ENCODE measurements at places on chromosomes 4 and X. TPM values are rescaled to one million over a fixed set of nuclear protein-coding genes. Genes with fewer than 3 reads are reported as not detected.

GRCh38 chrX:103158317-103158621 is 56.6 kb upstream of the BEX4 start:
- no peaks in the 10 kb centered on the region for H3K4me1 ChIP-seq
- H3K27ac ChIP-seq, result no peak overlapping the region
- H3K4me3 ChIP-seq, result no peak overlapping the region
- no peak for DNase-seq

DNA sequence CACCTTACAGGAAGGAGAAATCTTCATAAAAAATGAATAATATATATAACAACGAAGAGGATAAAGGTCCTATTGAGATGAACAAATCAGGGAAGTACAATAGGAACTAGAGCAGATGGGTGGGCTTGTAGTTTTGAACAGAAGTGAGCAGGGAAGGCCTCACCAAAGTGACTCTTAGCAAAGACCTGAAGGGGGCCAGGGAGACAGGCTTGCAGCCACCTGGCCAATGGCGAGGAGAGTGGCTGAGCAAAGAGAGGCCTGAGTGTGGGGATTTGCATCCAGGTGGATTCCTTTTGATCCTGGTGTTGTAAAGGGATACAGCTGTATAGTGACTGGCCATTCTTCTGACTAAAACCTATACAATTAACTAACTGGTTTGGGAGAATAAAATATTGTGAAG is 354.1 kb downstream of the CAMK2D start:
- no peak overlapping the region for H3K4me3 ChIP-seq
- peaks cover 16% of the 10 kb centered on the region for H3K27me3 ChIP-seq
- no peaks in the 10 kb centered on the region for H3K36me3 ChIP-seq
- H3K4me1 ChIP-seq, result peaks cover 1% of the 10 kb centered on the region
- no peak for DNase-seq

DNA sequence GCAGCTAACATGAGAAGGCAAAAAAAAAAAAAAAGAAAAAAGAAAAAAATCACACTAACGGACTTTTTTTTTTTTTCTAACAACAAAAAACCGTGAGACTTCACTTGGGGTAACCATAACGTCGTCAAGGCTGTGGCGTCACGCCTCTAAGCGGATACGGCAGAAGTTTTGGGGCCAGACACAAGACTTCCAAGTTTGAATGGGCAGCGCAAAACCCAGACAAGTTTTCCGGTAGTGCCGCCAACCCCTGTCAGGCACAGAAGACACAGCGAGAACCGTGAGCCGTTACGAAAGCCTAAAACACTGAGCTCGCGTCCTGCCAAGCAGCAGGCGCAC is 556 bp upstream of the SMARCA5 start:
- peaks cover 8% of the 10 kb centered on the region for H3K36me3 ChIP-seq
- H3K4me1 ChIP-seq, result peaks cover 23% of the 10 kb centered on the region
- H3K4me3 ChIP-seq, result peak overlapping the region; percentile 96

DNA sequence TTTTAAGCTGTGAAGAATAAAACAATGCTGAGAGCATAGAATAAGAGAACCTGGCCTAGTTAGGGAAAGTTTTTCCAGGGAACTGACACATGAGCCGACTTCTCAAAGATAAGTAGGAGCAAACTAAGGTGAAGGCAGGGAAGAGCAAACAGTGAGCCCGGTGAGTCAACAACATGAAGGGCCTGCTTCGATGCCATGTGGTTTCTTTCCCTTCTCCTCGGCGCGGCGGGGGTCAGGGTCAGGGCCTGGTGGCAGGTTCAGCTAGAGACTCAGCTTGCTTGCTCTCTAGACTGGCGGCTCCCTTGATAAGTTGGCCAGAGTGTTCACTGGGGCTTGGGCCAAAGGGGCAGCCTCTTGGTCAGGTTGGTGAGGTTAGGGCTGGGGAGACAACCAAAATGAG is 81.1 kb downstream of the DLG3 start:
- H3K36me3 ChIP-seq, result no peaks in the 10 kb centered on the region
- no peak overlapping the region for H3K4me3 ChIP-seq
- H3K4me1 ChIP-seq, result peaks cover 8% of the 10 kb centered on the region
- H3K27ac ChIP-seq, result no peak overlapping the region
- no peaks in the 10 kb centered on the region for H3K27me3 ChIP-seq
- DNase-seq, result no peak

GRCh38 chr4:109703664-109704361 is 568 bp upstream of the CASP6 start:
- H3K4me1 ChIP-seq, result peaks cover 20% of the 10 kb centered on the region
- H3K4me3 ChIP-seq, result peak overlapping the region; percentile 96
- no peak for DNase-seq
- peaks cover 8% of the 10 kb centered on the region for H3K36me3 ChIP-seq
- H3K27me3 ChIP-seq, result no peaks in the 10 kb centered on the region
- H3K27ac ChIP-seq, result peak overlapping the region; percentile 95

GRCh38 chr4:176066757-176067156 is 1.1 kb downstream of the WDR17 start:
- no peak overlapping the region for H3K4me3 ChIP-seq
- H3K36me3 ChIP-seq, result no peaks in the 10 kb centered on the region
- peaks cover 32% of the 10 kb centered on the region for H3K27me3 ChIP-seq
- H3K4me1 ChIP-seq, result peaks cover 8% of the 10 kb centered on the region

DNA sequence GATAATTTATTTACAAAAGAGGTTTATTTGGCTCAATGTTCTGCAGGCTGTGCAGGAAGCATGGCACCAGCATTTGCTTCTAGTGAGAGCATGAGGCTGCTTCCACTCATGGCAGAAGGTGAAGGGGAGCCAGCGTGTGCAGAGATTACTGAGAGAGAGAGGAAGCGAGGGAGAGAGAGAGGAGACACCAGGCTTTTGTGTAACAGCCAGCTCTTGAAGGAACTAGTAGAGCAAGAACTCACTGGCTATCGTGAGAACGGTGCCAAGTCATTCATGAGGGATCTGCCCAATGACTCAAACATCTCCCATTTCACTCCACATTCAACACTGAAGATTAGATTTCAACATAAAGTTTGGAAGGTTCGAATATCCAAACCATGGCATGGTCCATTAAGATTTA is 12.7 kb downstream of the GUCY1A1 start:
- DNase-seq, result no peak
- no peak overlapping the region for H3K27ac ChIP-seq
- H3K27me3 ChIP-seq, result peaks cover 19% of the 10 kb centered on the region
- no peak overlapping the region for H3K4me3 ChIP-seq
- H3K4me1 ChIP-seq, result no peaks in the 10 kb centered on the region
- no peaks in the 10 kb centered on the region for H3K36me3 ChIP-seq

GRCh38 chr4:79294064-79294463 is 31.8 kb downstream of the NAA11 start:
- H3K27ac ChIP-seq, result no peak overlapping the region
- H3K4me1 ChIP-seq, result no peaks in the 10 kb centered on the region
- no peaks in the 10 kb centered on the region for H3K36me3 ChIP-seq
- H3K27me3 ChIP-seq, result peaks cover 5% of the 10 kb centered on the region
- no peak for DNase-seq

- DNase-seq, result no peak
- no peaks in the 10 kb centered on the region for H3K27me3 ChIP-seq
- no peak overlapping the region for H3K4me3 ChIP-seq
Measured at GRCh38 chr4:14180983-14181601, 553.6 kb upstream of the BOD1L1 start.

Gene ZNF630
- 3.8 TPM for total RNA-seq

All from activated naive CD8-positive, alpha-beta T cell treated with anti-CD3 and anti-CD28 coated beads, Interleukin-2, amount 10 ng/mL, durations not matched to agents 7 days and 5 days (primary cell).